WTC11 (cell line): ENCODE measurements at places on chromosomes 13 and 19. TPM values are rescaled to one million over a fixed set of nuclear protein-coding genes. Genes with fewer than 3 reads are reported as not detected.

DNA sequence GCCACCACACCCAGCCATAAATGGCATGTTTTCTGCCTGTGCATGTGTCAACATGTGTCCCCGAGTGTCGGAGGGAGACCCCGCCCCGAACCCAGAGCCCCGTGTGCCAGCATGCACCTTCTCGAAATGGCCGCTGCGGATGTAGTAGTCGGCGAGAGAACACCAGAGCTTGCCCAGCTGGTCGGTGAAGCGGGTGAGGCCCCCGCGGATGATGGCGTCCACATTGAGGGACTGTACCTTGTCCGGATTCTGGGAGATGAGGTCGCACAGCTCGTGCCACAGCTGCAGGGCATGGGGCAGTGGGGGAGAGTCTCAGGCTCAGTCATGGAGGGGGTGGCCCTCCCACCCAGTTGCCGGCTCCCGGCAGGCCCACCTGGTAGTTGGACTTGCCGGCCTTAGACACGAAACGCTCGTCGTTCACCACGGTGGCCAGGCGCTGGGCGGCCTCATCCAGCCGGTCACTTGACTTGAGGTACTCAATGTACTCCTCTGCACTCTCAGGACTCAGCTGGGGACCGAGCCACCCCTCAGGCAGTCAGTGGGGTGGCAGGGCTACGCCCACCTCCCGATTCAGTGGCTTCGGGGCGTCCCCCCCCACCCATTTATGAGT lies 3.5 kb downstream of the XAB2 start:
- no peak overlapping the region for H3K4me3 ChIP-seq
- peaks cover 27% of the 10 kb centered on the region for H3K36me3 ChIP-seq
- H3K4me1 ChIP-seq: peaks cover 24% of the 10 kb centered on the region
- DNase-seq: no peak
- no peak overlapping the region for H3K27ac ChIP-seq

Gene TEX101
- not detected in 3 replicates for total RNA-seq

Gene CLDN10
- total RNA-seq: 24.7 to 29.6 TPM (median 29.5 TPM) in 3 replicates

GRCh38 chr19:36136964-36137686 lies 2.7 kb upstream of the CAPNS1 start:
- no peak overlapping the region for H3K4me3 ChIP-seq
- DNase-seq: no peak
- peaks cover 7% of the 10 kb centered on the region for H3K36me3 ChIP-seq
- peaks cover 8% of the 10 kb centered on the region for H3K27me3 ChIP-seq
- H3K4me1 ChIP-seq: peaks cover 14% of the 10 kb centered on the region

DNA sequence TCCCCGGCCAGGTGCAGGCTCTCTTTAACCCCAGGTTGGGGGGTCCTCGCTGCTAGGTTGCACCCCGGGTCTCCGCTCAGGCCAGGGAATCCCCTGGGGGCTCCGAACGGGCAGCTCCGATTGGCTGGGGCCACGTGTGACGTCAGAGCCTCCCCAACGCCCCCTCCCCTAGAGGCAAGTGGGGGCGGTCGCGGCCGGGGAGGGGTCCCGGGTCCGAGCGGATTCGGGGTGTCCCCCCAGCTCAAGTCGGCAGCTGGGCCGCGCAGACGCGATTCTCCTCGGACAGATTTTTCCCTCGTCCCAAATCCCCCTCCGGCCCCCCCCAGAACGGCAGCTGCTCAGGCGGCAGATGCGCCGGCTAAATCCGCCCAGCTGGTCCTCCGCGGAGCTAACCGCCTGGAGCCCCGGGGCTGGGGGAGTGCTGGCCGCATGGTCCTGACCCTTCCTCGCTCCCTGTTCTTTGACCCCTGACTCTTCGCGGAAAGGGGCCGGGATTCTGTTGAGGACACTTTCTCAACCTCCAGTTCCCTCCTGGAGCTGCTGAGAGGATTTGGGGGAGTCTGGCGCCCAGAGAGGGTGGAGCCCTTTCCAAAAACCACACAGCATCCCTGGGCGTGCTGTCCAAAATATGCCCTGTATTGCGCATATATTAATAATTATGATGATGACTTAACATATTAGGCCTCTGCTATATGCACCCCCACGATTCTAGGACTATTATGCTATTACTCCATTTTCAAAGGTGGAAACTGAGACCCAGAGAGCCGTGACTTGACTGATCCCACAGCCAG lies 25.4 kb upstream of the SEMA6B start:
- H3K4me3 ChIP-seq: peak overlapping the region; percentile 68
- no peak overlapping the region for H3K27ac ChIP-seq
- peaks cover 20% of the 10 kb centered on the region for H3K4me1 ChIP-seq
- DNase-seq: peak; percentile 60

DNA sequence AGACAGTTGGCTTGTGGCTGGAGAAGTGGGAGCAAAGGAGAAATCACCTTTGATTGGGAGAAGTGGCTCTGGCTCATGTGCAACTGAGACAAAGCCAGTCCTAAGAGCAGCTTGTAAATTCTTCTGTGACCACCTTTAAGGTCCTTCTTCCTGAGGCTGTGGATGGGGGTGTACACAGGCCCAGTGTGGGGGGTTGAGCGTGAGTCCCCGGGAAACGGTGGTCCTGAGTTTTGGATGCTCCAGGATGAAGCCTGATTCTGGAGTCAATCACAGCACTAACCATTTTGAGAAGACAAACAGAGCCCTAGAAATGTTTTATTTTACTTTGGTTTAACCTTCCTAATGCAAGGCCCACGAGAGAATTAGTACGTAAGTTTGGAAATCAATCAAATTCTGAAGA lies 3.9 kb upstream of the CEBPA start:
- peaks cover 32% of the 10 kb centered on the region for H3K4me1 ChIP-seq
- no peaks in the 10 kb centered on the region for H3K36me3 ChIP-seq
- no peak overlapping the region for H3K4me3 ChIP-seq
- H3K27ac ChIP-seq: no peak overlapping the region

- H3K27me3 ChIP-seq: peaks cover 2% of the 10 kb centered on the region; the same call in 1 of the 2 replicates
- H3K27ac ChIP-seq: no peak overlapping the region
- peaks cover 18% of the 10 kb centered on the region for H3K36me3 ChIP-seq
- H3K4me1 ChIP-seq: peaks cover 9% of the 10 kb centered on the region
- H3K4me3 ChIP-seq: no peak overlapping the region
These were observed 179.0 kb upstream of the TSHZ3 start for GRCh38 chr19:31528261-31528660.

Gene ZNF724
- 47.9 to 59.0 TPM (median 48.2 TPM) in 3 replicates for total RNA-seq

Gene ZNF135
- 5.6 to 8.0 TPM (median 7.2 TPM) in 3 replicates for total RNA-seq

GRCh38 chr13:81480634-81481033 lies 1139.7 kb upstream of the SPRY2 start:
- DNase-seq: no peak
- no peak overlapping the region for H3K27ac ChIP-seq
- H3K4me1 ChIP-seq: no peaks in the 10 kb centered on the region
- H3K4me3 ChIP-seq: no peak overlapping the region

Gene IGFL3
- not detected in 3 replicates for total RNA-seq

DNA sequence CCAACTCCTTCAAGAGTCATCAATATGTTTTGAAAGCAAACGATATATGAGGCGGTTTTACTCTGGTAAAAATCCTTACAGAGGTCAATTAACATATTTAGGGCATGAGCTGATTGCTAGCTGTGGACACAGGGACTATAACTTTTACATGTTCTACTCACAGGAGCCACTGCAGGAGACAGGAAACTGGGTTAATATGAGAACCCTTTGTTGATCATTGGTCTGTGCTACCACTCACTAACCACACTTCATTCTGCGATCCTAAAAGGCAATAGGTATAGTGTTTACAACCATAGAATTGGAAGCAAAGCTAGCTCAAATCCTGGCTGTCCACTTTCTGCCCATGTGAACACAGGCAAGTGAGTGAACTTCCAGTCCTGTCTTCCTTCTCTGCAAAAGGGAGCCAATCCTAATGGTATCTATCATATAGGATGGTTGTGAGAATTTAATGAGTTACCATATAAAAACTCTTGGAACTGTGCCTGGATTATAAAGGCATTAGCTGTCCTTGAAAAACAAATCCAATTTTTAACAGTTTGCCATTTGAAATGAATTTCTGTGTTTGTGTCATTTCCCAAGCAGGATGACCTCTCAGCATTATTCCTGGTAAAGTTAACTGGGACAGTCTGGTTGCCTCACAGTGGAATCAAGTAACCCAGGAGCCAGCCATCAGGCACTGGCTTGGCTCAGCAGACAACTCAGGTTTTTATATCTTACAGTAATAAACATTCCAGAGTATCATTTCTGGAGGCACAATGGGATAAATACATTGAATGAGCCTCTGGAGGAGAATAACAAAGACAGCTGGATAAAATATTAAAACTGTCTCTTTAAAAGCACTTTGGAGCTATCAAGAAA lies 29.8 kb upstream of the RAP2A start:
- no peak overlapping the region for H3K27ac ChIP-seq
- no peak overlapping the region for H3K4me3 ChIP-seq
- H3K36me3 ChIP-seq: no peaks in the 10 kb centered on the region
- no peak for DNase-seq

Gene YIPF2
- 63.3 to 65.5 TPM (median 64.4 TPM) in 3 replicates for total RNA-seq

Gene C19orf81
- 22.4 to 24.5 TPM (median 22.9 TPM) in 3 replicates for total RNA-seq

DNA sequence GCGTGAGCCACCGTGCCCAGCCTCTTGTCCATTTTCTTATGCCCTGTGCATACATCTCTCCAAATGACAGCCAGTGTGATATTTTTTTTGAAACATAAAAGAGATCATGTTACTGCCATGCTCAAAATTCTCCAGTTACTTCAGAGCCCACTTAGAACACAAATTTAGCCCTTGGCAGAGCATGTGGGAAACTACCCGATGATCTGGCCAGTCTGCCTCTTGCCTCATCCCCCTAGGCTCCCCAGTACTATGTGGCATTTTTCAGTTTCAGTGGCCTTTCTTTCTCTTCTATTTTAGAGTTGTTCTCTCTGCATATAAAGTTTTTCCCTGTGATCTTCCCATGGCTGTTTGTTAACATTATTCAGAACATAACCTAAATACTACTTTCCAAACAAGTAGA lies 323.0 kb downstream of the GPC5 start:
- H3K27ac ChIP-seq: no peak overlapping the region
- H3K4me1 ChIP-seq: peaks cover 19% of the 10 kb centered on the region
- H3K36me3 ChIP-seq: no peaks in the 10 kb centered on the region
- H3K27me3 ChIP-seq: no peaks in the 10 kb centered on the region

DNA sequence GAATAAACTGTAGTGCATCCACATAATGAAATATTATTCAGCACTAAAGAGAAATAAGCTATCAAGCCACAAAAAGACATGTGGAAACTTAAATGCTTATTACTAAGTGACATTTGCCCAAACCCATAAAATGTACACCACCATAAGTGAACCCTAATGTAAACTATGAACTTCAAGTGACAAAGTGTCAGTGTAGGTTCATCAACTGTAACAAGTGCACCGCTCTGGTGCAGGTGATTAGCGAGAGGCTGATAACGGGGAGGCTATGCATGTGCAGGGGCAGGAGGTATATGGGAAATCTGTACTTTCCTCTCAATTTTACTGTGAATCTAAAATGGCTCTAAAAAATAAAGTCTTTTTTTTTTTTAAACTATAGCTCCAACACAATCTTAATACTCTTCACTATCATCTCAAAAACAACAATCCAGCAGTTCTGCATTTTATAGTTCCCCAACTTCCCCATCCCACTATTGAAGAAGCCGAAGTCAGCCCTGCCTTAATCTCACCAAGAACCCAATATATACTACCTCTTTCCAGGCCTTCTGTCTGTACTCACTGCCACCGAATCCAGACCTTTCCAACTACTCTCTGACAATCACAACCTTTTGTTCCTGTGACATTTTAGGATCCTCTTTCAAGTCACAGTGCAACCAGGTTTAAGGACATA lies 22.6 kb downstream of the ELF1 start:
- H3K27me3 ChIP-seq: no peaks in the 10 kb centered on the region
- peak overlapping the region; percentile 59; the same call in 1 of the 2 replicates for H3K27ac ChIP-seq
- H3K4me3 ChIP-seq: no peak overlapping the region
- peaks cover 4% of the 10 kb centered on the region; the same call in 1 of the 2 replicates for H3K36me3 ChIP-seq
- H3K4me1 ChIP-seq: peaks cover 35% of the 10 kb centered on the region

DNA sequence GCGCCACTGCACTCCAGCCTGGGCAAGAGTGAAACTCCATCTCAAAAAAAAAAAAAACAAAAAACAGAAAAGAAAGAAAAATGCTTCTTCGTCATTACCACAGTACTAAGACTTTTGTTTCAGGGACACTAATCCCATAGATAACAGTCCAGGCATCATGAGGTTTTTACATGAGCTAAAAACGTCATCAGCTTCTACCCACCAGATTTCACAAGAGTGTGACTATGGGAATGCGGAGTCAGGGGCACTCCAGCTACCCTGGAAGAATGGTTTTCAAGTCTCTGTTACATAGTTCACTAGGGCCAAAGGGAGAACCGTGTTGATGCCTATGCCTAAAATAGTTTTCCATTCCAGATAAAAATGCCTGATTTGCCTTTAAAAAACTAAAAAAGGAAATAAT lies 33.2 kb downstream of the RAB20 start:
- no peak overlapping the region for H3K4me3 ChIP-seq
- H3K36me3 ChIP-seq: peaks cover 2% of the 10 kb centered on the region; the same call in 1 of the 2 replicates
- H3K4me1 ChIP-seq: peaks cover 53% of the 10 kb centered on the region
- no peak for DNase-seq

Gene ZNF567
- total RNA-seq: 9.7 to 10.9 TPM (median 10.2 TPM) in 3 replicates

GRCh38 chr13:38657191-38657590 lies 29.7 kb upstream of the FREM2 start:
- H3K36me3 ChIP-seq: no peaks in the 10 kb centered on the region
- H3K27me3 ChIP-seq: no peaks in the 10 kb centered on the region
- H3K27ac ChIP-seq: no peak overlapping the region
- H3K4me3 ChIP-seq: no peak overlapping the region
- no peaks in the 10 kb centered on the region for H3K4me1 ChIP-seq

- H3K27me3 ChIP-seq: no peaks in the 10 kb centered on the region
- no peaks in the 10 kb centered on the region for H3K4me1 ChIP-seq
- H3K4me3 ChIP-seq: no peak within 1 kb of the TSS
- DNase-seq: peak; percentile 19
- no peak within 1 kb of the TSS; the same call in 1 of the 2 replicates for H3K27ac ChIP-seq
- no peaks in the 10 kb centered on the region for H3K36me3 ChIP-seq
These were observed at the start of gene GRK1 for GRCh38 chr13:113666951-113667701. TSS of gene GRK1 (plus strand) at chr13:113667219. CDS start at chr13:113667387, 168 bp downstream.
